COLO829 (cell line): ENCODE measurements at places on chromosomes 4 and X.

- DNase-seq, result no peak
These were observed 13.4 kb upstream of the RP2 start for GRCh38 chrX:46823481-46823880.

DNA sequence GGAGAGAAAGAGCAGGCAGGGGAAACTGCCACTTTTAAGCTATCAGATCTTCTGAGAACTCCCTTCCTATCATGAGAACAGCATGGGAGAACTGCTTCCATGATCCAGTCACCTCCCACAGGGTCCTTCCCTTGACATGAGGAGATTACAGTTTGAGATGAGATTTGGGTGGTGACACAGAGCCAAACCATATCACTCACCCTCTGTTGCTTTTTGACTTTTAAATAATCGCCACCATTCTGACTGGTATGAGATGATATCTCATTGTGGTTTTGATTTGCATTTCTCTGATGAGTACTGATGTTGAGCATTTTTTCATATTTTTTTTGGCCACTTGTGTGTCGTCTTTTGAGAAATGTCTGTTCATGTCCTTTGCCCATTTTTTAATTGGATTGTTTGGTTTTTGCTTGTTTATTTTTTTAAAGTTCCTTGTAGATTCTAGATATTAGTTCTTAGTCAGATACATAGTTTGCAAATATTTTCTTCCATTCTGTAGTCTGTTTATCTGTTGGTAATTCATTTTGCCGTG, 6.5 kb upstream of the PAQR3 start:
- DNase-seq, result no peak

DNA sequence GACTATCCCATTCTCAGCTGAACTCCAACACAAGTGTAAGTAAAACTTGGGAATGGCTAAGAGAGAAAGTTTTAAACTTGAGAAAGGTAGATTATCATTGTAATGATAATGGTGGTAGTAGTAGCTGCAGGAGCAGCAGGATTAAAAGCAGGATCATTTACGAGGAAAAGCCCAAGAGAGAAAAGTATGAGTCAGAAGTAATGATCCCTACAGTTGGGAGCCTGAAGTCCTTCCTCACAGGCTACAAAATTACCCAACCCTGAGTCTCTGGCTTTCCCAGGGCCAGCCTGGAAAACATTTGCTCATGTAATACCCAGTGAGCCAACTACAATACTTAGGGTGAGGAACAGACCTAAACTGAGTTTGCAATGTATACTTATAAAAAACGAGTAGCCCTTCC, 4.4 kb upstream of the PRDM8 start:
- DNase-seq, result no peak

GRCh38 chrX:119692191-119693039, 553 bp downstream of the SEPTIN6 start:
- DNase-seq, result no peak

- no peak for DNase-seq
These were observed 1195.2 kb downstream of the TECRL start for GRCh38 chr4:63214076-63214475.

GRCh38 chrX:111164728-111165127, 68.7 kb downstream of the PAK3 start:
- DNase-seq, result peak; percentile 7

- DNase-seq, result no peak
These were observed 167.0 kb upstream of the GALNT7 start for GRCh38 chr4:173001571-173001970.

DNA sequence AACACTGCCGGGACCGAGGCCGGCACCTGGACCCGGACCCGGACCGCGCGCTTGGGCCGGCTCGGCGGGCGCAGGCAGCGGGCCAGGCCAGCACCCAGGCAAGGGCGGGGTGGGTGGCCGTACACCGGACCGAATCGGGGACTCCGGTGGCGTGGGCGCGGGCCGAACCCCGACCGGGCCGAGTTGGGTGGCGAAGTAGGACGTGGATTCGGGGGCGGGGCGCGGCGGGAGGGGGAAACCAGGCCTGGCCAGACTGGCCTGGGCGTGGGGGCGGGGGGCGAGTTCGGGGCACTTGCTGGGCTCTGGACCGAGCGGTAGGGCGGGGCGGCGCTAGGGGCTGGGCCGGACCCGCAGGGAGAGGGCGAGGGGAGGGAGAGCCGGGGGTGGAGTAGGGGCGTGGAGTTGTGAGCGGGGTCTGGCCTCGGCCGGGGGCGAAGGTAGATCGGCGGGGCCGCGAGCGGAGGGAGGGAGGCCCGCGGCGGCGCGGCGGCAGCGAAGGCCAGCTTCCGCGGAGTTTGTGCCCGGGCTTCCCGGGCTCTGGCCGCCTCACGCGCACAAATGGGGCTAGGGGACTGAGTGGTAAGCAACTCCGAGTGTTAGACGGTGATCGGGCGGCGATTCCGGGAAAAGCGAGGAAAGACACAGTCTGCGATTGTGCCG, 1.8 kb upstream of the BCORL1 start:
- DNase-seq, result no peak

DNA sequence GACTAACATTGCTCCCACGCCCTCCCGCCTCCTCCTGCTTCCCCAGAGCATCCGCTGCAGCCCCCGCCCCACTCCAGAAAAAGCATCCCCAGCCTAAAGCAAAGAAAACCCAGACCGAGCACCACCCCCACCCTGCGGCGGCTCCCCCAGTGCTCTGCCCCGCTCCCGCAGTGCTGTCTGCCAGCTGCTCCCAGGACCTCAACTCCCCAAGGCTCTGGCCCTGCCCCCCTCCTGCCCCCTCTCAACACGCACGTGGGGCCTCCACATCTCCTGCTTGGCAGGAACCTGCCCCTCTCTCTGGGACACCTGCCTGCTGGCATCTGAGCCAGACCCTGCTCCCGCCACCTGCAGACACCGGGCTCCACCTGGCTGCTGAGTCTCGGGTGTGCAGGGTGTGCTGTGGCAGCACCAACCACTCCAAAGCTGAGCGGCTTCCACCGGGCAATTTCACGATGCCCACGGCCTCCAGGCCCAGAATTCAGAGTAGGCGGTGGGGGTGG, 79.4 kb downstream of the FAM53A start:
- no peak for DNase-seq

DNA sequence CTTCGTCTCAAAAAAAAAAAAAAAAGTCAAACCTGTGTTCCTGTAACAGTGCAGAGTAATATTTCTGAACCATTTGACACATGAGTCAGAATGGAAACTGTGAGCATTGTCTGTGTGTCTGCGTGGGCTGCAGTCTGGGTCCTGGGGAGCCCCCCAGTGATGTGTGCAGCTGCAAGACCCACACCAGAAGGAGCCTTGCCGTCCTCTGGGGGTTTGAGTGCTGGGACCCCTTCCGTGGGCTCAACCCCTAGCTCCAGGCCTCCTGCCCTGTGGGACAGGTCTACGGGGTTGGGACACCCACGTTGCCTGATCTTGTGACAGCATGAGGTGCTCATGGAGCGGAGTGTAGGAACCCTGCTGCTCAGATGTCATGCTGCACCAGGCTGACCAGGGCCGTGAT, 43.7 kb downstream of the DDX3X start:
- no peak for DNase-seq

GRCh38 chr4:177489471-177490246, 47.4 kb upstream of the AGA start:
- no peak for DNase-seq

GRCh38 chrX:112066813-112067212, 15.8 kb downstream of the TRPC5 start:
- no peak for DNase-seq

GRCh38 chrX:132009350-132009749, 13.8 kb upstream of the STK26 start:
- DNase-seq, result no peak

DNA sequence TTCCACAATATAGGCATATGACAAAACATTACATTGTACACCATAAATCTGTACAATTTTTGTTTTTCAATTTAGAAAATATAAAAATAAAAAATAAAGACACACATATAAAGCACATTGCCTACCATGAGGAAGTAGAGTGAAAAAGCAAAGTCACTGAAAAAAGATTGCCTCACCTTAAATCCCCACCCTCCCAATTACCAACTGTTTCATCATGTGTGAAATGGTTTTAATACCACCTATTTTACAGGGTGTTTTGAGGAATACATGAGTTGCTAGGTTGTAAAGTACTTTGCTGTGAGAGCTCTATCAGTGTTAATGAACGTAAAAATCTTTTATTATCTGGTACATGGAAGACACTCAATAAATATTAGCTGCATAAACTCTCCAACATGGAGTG, 373.6 kb upstream of the NDST3 start:
- no peak for DNase-seq

DNA sequence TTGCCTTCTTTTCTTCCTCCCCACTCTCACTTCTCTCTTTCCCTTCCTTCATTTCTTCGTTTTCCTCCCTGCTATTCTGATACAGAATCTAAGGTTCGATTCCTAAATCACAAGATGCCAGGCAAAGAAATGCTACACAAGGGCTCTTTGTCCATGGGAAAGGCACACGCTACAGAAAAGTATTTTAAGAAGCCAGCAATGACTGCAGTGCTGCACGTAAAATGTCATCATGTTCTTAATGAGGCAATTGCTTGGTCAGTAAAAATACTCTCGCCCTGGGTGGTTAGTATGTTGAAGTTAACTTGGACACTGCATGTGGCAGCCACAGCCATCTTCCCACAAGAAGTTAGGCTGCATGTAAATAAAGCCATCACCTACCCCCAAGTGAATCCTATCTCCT, 178.4 kb downstream of the DHX15 start:
- peak; percentile 36 for DNase-seq

GRCh38 chr4:152281822-152282221, 254.1 kb downstream of the FBXW7 start:
- no peak for DNase-seq

DNA sequence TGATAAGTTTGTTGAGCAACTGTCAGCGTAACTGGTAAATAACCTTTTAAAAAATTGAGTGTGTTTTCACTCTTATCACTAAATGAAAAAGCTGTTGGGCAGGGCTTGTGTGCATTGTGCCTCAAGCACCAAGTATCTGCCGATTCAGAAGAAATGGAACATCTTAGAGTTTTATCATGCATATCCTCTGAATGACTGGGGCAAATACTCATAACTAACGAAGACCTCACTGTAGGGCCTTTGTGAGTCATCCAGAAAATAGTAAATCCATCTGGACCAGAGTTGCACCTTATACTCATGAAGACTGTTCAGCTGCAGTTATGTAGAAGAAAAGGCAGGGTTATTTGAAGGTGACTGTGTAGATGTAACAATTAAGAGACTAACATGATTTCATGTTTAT, 222.1 kb downstream of the CAMK2D start:
- peak; percentile 66 for DNase-seq

DNA sequence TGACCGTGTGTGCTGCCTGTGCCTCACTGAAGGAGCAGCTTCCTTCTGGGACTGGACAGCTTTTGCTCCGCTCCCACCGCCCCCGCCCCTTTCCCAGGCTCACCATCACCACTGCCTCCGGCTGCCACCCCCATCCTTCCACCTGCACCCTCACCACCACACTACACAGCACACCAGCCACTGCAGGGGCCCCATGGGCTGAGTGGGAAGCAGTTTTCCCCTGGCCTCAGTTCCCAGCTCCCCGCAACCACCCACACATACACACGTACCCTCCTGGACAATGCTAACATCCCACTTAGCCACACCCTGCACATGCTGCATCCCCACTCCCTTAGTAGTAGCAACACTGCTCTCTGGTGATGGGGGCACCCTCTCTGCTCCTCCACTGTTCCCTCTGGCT, 29.6 kb upstream of the COX18 start:
- no peak for DNase-seq

DNA sequence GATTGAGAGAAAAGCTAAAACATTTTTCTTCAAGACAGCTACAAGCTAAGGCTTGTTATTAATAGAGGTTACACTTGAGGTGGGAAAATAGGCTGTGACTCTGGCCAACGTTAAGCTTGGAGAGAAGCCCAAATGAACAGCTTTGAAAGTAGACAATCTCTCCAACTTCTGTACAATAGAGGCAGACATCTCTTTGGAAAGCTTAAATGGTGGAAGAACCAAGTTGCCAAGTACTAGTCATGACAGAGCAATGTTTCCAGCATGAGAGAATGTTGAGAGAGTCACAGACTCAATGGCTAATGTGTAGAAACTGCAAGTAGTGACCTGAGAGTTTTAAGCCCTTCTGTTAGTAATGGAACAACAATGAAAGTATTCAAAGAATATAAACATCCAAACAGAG, 298.1 kb downstream of the INPP4B start:
- no peak for DNase-seq

DNA sequence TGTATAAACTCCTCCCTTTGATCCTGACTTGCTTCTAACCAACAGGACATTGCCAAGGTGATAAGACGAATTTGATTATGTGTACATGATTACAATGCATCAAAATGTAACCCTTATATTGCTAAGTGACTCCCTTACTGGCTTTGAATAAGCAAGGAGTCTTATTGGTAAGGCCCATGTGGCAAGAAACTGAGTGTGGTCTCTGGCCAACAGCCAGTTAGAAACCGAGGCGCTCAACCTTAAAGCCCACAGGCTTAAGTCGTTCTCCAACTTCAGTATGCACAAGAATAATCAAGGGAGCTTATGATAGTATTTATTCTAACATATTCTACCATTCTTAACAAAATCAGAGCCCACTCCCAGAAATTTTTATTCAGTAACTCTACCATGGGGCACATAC, 374.2 kb upstream of the F9 start:
- no peak for DNase-seq

GRCh38 chr4:78293821-78294301, 236.7 kb downstream of the FRAS1 start:
- no peak for DNase-seq

DNA sequence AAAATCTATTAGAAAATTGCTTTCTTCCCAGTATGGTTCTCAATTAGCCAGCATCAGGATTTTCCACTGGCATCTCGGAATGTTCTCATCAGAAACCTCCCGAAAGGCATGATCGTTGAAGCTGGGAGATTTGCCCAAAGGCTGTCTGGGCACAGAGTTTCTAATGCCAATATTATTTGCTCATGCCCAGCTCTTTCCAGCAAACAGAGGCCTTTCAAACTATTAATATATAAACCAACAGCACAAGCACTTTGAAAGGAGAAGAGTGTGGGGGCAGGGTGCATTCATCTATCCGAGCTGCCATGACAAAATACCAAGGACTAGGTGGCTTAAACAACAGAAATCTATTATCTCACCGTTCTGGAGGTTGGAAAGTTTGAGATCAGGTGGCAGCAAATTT, 88.3 kb upstream of the MSX1 start:
- no peak for DNase-seq

DNA sequence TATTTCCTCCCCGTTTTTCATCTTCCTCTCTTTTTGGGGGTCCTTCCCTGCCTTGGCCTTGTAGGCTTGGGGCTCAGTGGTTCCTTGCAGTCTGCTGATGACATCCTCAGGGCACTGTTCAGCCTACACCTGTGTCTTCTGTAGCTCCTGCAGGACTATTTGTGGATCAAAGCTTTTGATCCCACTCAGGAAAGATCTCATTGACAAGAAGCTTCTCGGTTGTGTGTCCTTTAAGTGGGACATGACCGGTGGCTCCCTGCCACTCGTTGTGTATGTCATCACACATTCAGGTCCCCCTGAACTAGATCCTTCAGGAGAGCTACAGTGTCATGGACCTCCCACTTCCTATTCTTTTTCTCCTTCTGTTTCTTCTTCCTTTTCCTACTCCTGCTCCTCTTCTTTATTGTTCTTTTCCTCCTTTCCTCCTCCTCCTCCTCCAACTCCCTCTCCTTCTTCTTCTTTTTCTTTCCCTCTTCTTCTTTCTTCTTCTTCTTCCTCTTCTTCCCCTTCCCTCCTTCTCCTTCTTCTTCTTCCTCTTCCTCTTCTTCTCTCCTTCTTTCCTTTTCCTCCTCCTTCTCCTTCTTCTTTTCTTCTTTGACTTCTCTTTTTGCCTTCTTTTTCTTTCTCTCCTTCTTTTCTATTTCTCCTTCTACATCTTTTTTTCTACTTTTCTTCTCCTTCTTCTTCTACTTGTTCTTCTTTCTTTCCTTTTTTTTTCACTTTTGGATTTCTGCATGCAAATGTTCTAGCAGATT, 67.8 kb downstream of the NBDY start:
- DNase-seq, result no peak
